ENCODE measurements at places on chromosomes 7 and 10.

GRCh38 chr10:5663692-5664427 is 2.5 kb downstream of the ASB13 start:
- DNase-seq = no peak

DNA sequence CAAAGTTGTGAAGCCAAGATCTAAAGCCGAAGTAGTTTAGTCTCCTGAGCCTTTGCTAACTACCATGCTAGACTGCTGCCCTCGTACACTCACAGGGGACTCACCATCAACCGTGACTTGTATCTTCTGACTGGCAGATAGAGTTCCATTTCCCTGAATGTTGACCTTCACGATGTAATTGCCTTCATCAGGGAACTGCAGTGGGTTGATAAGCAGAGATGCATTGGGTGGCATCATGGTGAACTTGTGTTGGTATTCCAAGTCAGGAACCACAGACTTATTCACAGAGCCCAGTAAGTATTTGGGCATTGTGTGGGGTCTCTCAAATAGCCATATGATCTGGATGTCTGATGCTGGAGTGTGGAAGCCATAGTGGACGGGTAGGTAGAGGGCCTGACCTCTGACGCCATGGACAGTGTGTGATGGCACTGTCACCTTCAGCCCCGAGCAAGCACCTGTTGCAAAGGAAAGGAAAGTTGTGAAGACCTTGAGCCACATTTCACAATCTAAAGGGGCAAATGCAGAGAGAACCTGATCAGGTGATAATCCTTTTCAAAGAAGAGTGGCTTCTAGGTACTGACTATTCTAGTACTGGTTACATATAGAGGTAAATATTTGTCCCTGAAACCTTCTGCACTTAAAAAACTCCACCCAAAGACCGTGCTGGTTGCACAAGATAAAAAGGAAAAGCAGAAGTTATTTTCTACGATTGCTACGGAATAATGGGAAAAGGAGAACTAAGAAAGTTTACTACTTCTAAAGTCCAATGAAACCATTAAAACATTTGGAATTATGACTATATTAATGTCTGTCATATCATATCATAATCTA is 7.1 kb downstream of the HEPACAM2 start:
- DNase-seq = no peak

- peak; percentile 12 for DNase-seq
Observed at GRCh38 chr7:77940647-77941046, 142.1 kb downstream of the PHTF2 start.

DNA sequence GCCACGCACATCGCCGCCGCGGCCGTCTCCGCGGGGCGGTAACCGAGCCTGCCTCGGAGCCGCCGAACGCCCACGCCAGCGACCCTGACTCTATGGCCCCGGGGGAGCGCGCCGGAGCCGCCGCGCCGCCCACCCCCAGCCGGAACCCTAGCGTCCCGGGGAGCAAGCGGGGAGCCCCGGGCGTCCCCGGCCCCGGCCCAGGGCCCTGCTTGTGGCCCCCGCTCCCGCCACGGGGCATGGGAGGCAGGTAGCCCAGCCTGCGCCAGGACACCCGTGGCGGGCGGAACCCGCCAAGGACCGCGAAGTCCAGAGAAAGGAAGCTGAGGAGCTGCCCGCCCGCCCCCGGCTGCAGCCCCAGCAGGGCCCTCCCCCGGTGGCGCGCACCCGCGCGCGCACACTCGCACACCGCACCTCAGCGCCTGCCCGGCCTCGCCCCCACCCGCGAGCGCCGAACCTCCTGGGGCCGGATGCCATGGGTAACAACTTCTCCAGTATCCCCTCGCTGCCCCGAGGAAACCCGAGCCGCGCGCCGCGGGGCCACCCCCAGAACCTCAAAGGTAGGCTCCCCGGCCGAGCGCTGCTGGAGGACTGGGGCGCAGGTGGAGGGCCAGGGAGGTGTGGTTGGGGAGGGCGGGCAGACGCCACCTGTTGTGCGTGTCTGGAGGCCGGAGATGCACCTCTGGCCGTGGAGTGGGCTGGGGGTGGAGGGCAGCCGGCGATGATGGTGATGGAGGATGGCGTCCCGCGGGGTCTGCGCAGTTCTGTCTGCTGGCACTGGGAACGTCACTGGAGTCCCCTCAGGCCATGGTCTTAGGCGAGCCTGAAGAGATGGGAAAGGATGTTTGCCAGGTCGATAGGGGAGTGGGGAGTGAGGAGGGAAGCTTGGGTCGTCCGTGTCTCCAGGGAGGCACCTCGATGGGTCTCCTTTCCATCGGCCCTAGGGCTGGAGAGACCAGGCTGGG is 692 bp downstream of the NEURL1 start:
- DNase-seq = no peak

Measured in fibroblast of the conjunctiva (primary cell).